Hepatic stellate cell (primary cell): ENCODE measurements at places on chromosomes 4 and X.

DNA sequence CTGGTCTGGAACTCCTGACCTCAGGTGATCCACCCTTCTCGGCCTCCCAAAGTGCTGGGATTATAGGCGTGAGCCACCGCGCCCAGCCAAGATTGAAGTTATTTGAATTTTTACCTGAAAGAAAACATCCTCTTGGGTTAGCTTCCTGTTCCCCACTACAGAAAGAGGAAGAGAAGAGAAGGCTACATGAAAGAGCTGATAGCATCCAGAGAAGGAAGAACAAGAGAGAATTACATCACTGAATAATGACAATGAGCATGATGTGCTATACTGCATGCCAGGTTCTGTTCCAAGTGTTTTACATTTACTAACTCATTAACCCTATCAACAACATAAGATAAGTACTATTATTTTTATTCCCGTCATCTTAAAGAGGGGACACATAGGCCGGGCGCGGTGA is 11.5 kb upstream of the TBC1D1 start:
- no peak for DNase-seq

GRCh38 chrX:119573222-119573621 is 1.1 kb upstream of the UBE2A start:
- peak; percentile 7 for DNase-seq

DNA sequence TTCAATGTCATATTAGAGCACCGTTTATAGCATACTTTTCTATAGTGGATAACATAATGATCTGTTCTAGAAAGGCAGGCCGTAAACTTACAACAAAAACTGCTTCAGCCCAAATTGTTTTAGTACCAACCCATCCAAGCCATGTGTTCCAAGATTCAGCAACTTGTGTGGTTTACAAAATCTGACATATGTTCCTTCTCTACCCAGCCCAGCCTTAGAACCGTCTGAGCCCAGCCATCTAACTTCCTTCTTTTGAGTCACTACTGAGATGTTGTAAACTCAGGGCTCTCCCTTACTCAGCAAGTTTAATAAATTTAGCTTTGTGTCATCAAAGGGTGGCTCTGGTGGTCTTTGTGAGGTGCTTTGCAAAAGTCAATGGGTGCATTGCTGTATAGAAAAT is 32.4 kb upstream of the REPS2 start:
- DNase-seq, result no peak

- DNase-seq, result no peak
Measured at GRCh38 chr4:53309321-53310040, 56.4 kb downstream of the SCFD2 start.

DNA sequence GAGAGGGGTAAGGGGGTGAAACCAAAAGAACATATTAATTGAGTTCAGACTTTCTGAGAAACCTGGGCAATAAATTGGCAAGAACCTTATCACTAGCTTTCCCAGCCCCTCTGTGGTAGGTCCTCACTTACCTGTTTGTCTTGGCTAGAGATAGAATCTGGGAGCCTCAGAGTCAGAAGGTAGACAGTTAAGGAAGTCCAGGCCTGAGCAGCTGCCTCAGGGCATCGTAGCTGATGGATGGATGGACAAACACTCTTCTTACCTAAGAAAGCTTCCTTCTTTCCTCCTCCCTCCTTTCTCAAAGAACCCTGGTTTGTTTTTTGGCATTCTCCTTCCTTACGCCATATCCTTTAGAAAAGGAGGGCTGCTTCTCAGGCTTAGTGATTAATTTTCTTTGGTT is 24.4 kb downstream of the FRAS1 start:
- no peak for DNase-seq

GRCh38 chr4:114281164-114281960 is 301.9 kb upstream of the ARSJ start:
- DNase-seq, result no peak

DNA sequence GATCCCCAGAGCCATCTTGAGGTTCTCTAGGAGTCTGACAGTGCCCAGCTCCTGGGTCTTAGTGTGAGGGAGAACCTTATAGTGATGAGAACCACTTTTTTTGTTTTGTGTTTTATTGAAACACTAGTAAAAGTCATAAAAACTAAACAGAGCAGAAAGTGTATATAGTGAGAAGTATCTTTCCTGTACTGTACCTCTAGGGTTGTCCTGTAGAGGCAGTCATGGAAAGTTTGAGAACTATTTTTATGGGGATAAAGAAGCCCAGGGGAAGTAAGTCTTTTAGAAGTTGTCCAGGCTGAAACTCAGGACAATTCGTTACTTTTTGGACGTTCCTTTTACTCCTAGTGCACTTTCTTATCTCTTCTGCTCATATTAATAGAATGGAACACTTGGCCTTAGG is 40.9 kb downstream of the ADH5 start:
- no peak for DNase-seq

- DNase-seq, result no peak
Measured at GRCh38 chr4:185522451-185522850, 12.9 kb downstream of the PDLIM3 start.

- DNase-seq, result no peak
Measured at GRCh38 chrX:116239944-116240840, 69.6 kb downstream of the AGTR2 start.

DNA sequence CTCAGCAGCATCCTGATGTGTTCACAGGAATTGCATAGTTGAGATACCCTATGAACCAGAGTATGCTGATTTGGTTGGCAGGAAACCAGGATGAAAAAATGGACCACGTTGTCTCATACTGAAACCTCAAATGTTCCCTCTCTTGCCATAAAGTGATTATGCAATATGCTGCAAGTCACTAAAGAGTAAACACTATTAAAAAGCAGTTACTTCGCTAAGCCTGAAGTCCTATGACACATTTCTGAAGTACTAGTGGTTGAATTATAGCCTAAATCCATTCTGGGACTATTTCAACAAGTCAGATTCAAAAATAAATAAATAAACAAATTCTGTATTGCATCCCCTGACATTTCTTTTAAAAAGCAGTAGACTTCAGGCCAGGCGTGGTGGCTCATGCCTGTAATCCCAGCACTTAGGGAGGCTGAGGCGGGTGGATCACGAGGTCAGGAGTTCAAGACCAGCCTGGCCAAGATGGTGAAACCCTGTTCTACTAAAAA is 106.0 kb upstream of the NAP1L5 start:
- DNase-seq, result peak; percentile 12

GRCh38 chr4:61070269-61070668 is 129.9 kb upstream of the ADGRL3 start:
- DNase-seq, result no peak

DNA sequence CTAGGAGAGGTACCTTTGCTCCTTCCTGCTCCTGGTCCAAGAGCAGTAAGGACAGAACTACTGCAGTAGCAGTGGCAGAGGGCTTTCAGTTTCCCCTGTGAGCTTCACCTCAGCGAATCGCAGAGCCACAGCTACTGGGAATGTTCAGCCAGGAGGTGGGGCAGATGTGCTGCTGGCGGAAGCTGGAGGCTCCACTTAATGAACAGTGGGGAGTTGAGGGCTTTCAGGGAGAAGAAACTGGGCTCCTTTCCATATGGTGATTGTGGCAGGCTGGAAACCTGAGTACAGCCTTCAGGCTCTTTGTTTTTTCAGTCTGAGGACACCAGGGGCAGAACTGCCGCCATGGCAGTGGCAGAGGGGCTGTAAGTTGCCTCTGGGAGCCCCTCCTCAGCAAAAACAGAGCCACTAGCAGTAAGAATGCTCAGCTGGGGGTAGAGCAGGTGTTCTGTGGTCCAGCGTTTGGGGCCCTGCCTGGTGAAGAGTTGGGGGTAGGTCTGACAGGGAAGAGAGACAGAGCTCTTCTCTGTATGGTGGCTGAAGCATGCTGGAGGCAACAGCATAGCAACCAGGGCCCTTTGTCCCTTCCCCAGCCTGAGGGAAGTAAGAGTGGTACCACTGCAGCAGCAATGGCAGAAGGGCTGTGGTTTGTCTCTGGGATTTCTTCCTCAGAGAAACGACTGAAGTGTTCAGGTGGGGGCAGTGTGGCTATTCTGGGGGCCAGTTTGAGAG is 106.0 kb upstream of the GRXCR1 start:
- DNase-seq, result no peak

- DNase-seq, result no peak
Measured at GRCh38 chr4:11565899-11566298, 137.2 kb upstream of the HS3ST1 start.

DNA sequence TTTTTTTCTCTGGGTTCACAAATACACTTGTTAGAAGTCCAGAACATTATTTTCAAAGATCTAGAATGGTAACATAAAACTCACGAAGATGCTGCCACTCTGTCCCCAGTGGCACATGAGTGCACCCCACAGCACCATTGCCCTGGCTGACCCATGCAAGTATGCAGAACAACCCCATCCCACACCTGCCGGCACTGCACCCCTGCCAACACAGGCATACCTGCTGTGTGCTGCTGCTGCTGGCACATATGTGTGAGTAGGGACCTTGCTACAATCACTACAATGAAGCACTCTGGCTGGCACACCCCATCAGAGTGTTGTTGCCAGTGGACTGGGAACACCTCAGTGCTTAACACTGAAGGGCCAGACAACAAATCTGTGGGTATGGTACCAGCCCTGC is 66.9 kb downstream of the CISD2 start:
- DNase-seq, result no peak

DNA sequence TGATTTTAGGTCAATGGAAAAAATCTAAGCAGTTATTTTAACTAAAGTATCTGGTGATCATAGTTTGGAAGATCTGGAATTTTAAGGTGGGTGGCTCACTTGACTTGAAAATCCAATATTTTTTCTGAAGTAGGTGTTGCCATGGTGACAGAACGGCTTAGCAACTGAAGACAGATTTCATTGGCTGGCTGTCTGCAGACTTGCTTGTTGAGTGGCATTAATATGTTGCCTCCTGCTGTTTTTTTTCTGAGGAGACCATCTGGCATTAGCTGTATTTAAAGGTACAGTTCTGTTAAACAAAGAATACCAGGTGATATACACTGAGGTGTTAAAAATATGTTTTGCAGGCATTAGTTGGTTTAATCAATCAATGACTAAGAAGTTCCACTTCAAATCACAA is 19.8 kb downstream of the CPE start:
- DNase-seq, result peak; percentile 5

DNA sequence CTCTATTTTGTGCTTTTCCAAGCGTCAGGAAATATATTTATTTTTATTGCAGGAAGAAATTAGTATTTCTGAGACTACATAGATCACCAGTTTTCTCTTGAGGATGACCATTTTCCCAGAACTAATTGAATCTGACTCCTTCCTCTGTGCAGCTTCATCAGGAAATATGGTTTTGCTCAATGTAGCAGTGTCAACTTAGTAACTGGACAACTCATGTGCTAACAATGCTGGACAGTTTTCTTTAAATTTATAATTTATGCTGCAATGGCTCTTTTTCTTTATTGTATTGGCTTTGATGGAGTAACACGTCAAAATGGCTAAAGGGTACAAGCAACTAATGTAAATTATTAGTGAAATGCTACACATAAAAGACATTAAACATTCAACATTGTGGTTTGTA is 531.5 kb downstream of the ANKRD50 start:
- DNase-seq, result no peak

DNA sequence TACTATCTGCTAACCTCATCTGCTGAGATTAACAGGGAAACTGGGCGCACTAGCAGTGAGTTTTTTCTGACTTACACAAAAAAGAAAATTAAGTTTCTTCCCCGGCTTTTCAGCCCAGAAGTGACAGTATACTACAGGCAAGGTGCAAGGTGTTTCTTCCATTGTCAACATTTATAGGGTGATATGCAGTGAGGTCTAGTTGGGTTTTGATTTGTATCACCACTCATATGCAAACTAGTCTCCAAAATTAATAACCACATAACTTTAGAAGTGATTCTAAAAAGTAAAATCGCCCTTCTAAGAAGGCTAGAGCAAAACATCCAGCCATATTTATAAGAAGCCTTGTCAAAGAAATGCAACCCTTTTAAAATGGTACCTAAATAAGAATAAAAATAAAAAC is 640.1 kb downstream of the ARAP2 start:
- DNase-seq, result no peak

- DNase-seq, result no peak
Measured at GRCh38 chrX:23785580-23785979, 2.6 kb downstream of the SAT1 start.

- DNase-seq, result no peak
Measured at GRCh38 chrX:136148391-136148790, 1.1 kb downstream of the FHL1 start.

DNA sequence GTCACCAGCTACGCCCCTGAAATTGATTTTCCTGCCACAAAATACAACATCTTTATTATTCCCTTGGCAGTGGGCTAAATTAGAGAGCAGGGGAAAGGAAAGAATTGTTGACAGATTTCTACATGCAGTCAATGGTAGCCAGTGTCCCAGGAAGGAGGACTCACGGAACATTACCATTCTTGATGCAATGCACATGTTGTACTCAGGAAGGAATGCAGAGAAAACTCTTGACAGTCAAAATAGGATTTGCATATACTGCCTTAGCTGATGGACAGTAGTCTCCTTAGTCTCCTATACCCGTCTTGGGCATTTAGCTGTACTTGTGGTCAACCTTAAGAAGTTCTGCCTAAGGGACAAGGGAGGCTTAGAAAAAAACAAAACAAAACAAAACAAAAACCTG is 158.0 kb upstream of the GYPA start:
- DNase-seq, result no peak

GRCh38 chrX:63488546-63489373 is 137.6 kb upstream of the SPIN4 start:
- DNase-seq, result no peak

- DNase-seq, result no peak
Measured at GRCh38 chr4:161247831-161248230, 916.0 kb downstream of the FSTL5 start.

- no peak for DNase-seq
Measured at GRCh38 chrX:152988536-152989291, 5.2 kb downstream of the PNMA5 start.

DNA sequence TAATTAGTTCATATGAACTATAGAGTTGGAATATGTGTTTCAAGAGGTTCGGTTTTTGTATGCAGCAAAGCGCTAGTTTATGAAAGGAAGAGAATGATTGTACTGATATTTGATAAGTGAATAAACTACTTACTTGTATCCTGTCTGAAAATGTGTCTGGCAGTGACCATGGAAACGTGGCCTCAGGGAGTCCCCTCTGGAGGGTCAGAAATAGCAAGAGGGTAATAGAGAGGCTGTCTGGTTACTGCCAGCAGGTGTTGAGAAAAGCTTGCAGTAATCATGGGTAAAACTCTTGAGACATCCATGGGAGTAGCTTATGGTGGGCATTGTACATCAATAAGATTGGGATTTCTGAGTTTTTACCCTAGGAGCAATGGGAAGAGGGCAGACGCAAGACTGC is 77.1 kb downstream of the DCLK2 start:
- DNase-seq, result no peak

- DNase-seq, result peak; percentile 26
Measured at GRCh38 chr4:110475881-110476818, at the start of gene ENPEP. ENPEP (plus strand) TSS chr4:110476155; CDS start chr4:110476415, 260 bp downstream.

DNA sequence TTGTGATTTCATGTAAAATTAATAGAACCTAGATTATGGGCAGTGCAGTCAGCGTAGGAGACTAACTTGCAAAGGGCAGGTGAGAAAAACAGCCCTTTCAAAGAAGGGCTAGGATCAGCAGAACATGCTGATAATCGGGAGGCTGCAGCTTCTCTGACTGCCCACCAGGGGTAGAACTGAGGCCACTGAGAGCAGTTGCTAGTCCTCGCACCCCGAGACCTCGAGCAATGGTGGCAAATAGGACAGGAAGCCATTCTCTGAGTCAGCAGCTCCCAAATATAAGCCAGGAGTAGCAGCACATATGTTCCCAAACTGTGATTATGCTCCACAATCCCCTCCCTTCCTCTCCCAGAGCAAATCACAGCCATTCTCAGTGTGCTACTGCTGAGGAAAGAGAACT is 186.5 kb downstream of the MSL3 start:
- DNase-seq, result peak; percentile 21

- DNase-seq, result no peak
Measured at GRCh38 chr4:102218656-102219055, 126.6 kb downstream of the SLC39A8 start.
